ENCODE measurements at places on chromosomes 12 and 14.
A peak's percentile ranks its signal among the peaks of the same experiment; 100 is the strongest.

DNA sequence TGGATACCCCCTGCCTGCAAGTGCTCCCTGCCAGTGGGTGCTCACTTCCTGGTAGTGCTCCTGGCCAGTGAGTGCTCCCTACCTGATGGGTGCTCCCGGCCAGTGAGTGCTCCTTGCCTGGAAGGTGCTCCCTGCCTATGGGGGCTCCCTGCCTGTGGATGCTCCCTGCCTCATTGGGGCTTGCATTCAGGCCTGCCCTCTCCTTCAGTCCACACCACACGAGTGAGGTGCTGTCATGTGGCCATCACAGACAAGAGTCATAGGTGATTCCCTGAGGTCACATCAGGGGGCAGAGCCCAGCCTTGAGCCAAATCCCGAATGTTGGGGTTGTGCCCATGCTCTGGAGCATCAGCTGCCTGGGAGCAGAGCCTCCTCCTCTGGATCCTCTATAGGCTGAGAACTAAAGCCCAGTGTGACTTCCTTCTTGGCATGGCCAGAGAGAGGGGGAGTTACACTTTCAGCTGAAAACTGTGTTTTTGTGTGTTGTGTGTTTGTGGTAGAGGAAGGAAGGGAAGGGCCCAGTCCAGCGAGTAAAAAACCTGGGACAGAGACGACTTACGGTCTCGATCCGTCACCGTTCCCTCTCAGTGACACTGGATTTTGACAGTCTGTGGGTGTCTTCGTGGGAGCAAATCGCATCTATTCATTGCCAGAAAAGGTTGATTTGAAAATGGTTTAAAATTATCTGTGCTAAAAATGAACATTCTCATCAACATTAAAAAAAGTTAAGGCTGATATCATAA is 136.0 kb downstream of the ADGRD1 start:
- no peak for DNase-seq

- no peak for DNase-seq
These were observed 142.4 kb downstream of the CMAS start for GRCh38 chr12:22188431-22188830.

DNA sequence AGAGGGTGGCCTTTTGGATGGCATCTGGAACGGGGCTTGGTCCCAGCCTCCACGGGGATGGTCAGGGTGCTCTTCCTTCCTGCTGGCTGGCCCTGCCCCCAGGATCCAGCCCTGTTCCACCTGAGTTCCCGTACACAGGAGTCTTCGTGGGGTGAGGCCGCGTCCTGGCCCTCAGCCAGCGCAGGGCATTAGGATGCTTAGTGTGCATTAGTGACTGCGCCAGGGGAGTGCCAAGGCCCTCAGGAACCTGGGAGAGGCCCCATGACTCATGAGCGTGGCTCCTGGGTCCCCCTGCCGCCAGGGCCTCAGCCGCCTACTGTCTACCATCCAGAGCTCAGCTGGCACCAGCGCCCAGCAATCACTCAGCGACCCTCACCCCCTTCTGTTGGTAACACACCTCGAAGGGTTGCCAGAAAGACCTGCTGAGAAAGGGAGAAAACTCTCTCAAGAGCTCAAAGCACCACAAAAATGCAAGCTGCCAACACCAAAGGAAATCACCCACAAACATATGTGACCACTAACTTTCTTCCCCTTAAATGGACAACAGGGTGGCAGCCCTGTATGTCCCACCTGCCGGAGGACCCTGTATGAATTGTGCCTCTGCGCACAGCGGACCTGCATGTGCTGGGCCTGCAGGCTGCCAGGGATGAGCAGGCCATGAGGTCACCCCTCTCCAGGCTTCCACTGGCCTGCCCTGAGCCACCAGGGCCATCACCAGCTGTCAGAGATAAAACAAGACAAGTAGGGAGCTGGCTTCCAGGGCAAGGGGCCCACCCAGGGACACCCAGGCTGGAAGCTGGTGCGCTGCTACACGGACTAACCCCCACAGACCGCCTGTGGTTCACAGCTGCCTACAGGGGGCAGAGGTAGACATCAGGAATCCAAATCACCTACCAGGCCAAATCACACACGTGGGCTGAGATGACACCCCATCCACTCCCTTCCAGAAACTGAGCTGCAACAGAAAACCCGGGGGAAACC is 28.7 kb downstream of the CCDC85C start:
- DNase-seq: no peak

DNA sequence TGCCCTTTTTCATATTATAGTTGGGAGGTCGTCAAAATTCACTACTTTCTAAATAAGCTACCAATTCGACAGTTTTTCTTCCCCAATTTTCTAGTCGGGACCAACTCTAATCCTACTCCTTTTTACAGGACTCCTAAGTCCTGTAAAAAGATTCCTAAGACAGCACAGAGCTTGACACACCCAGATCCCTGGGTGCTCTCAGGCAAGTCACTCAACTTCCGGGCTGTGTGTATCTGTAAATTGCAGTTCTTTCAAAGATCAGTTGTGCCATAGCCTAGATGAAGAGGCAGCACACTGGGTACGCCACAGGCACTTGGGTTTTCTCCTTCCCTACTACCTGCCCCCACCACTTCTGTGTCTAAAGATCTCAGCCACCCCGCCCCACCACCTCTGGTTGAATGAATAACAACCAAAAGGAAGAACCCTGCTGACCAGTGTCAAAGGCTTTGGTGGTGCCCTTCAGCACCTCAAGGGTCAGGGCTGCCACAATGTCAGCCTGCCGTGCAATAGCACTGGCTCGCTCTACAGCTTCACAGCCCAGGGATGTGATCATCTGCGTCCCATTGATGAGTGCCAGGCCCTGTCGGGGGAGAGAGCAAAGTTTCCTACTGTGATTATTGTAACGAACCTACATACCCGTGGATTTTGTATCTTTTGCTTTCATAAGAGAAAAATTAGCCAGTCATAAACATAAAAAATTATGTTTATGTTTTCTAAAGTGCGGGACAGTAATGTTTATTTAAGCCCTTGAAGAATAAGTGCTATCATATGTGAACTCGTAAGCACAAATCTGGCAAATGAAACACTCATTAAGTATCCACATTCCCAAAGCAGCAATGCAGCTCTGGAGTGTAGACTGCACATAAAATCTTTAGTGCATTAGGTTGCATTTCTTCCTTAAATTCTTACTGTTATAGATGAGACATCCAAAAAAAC is 9.2 kb downstream of the HAL start:
- peak; percentile 7 for DNase-seq

DNA sequence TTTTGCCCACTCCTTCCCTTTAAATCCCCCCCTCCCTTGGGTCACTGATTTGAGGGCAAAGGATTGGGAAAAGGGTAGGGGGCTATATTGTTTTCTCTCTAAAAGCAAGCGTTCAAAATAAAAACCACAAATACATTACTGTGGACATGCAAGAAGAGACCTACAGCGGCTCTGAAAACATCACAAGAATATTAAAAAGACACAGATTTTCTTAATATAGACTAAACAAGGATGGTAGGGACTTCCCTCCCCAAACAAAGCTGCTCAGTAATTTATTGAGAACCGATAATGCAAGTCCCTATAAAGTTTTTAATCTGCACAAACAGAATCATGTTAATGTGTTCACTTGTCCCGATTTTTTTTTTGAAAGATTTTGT is 12.9 kb downstream of the TBX3 start:
- DNase-seq: peak; percentile 30

DNA sequence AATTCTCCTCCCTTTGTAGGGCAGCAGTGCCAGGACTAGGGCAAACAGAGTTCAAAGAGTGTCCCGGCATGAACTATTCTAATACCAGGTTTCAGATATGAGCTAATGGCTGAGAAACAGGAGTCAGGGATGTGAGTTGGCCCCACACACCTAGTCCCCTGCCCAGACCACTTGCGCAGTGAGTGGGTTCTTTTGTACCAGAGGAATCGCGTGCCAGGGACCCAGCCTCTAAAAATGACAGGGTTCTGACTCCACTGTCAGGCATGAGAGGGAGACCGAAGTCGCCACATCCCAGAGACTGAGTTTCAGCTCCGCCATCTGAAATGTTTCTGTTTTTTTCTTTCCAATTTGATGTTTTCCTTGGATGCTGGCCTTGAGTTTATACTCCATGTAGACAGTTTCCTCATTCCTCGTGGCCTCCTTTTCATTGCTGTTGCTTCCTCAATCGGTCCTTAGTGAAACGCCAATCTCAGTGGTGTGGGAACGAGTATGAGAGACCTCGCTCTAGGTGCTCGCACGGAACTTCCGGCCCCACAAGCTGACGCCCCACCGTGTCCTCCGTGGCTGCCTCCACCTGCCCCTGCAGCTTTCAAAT is 31.5 kb downstream of the FBXL14 start:
- no peak for DNase-seq

GRCh38 chr12:104998423-104999346 is 12.6 kb downstream of the NOPCHAP1 start:
- DNase-seq: no peak

DNA sequence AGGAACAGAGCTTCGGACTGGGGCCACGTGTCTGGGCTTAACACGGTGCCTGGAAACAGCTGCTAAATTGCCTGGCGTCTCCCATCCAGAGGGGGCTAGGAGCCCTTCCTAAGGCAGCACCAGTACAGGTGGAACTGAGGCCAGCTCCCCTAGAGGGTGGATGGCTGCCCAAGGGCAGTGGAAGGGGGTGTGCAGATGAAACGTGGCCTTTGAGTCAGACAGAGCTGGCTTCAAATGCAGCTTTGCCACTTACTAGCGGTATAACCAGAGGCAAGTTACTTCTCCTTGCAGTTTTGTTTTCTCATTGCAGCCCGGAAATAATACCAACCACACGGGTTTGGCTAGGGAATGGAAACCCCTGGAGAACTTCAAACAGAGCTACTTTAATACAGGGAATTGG is 59.3 kb upstream of the SLC24A4 start:
- no peak for DNase-seq

DNA sequence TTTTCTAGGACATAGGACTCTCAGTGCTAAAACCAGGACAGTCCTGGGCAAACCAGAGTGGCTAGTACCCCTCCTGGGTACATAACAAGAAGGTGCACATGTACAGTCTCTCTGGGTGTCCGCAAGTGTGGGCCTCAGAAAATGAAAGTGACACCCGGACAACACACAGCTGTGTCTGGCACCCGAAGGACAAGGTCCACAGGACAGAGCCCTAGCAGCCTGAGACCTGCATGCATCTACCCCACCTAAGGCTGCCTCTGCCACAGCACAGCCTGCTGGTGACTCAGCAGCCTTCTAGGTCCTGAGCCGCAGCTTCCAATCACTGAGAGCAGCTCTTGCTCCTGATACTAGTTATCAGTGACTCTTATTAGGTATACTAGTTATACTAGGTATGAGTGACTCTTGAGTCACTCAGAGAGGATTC is 784.1 kb upstream of the TBX3 start:
- no peak for DNase-seq

- peak; percentile 21 for DNase-seq
These were observed 763.9 kb downstream of the NRXN3 start for GRCh38 chr14:78933948-78934524.

Data from muscle of arm (tissue), 14 donors.